ENCODE measurements at places on chromosomes 6 and 20. TPM values are rescaled to one million over a fixed set of nuclear protein-coding genes. Genes with fewer than 3 reads are reported as not detected.

Gene PPP1R14C
- total RNA-seq, result 44.3 TPM

Gene OPN5
- not detected for total RNA-seq

Gene KIF6
- 0.18 TPM for total RNA-seq

Gene ZKSCAN8
- 16.1 TPM for total RNA-seq

Gene BACH2
- 9.7 TPM for total RNA-seq

Gene CDSN
- total RNA-seq, result 598 TPM

Gene EYA4
- total RNA-seq, result not detected

Gene ZBP1
- not detected for total RNA-seq
